Activated CD4-positive, alpha-beta T cell treated with anti-CD3 and anti-CD28 coated beads for 24 hours (primary cell): ENCODE measurements at places on chromosomes 11 and 22.
A peak's percentile ranks its signal among the peaks of the same experiment; 100 is the strongest.

DNA sequence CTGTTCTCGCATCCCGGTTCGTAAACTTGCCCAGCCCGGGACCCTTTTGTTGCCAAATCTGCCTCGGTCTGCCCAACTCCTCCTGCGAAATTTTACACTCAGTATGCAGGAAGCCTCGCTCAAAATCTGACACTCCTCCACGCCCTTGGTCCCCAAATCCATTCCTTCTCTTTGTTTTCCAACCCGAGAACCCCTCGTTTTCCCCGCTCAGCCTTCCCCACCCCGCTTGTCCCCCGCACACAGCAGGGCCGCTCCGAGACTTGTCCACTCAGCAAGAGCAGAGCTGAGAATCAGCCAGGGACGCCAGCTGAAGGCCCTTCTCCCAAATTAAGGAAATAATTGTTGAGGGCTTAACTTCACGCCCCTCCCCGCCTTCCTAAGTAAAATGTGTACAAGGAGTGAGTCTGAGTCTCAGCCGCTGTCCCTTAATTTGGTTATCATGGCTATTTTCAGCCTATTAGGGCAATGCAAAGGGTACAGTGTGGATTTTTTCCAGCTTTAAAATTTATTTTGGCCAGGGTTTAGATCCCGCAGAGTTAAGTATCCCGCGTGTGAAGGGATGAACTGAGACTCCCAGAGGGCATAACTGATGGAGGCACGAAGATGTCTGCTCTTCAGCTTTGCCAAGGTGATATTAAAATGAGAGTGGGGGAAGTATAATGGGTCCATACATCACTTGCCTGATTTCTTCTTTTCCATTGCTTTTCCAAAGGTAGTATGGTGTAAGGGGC is 581 bp upstream of the FBXO3 start:
- no peak for DNase-seq

DNA sequence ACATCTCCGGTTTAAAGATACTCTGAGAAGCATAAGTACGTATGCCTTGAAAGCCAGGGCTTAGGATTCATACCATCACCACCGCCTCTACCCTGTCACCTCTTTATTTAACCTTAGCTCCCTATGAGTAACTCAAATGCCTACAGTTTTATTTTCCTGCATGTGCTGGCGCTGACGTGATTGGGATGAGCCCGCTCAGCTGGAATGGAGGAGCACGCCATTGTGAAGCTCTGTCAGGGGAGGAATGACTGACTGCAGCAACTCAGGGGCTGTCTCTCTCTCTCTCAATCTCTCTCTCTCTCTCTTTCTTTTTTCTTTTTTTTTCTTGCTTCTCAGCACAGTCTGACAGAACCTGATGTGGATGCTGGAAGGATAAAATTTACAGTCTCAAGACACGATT is 12.4 kb downstream of the CAVIN3 start:
- DNase-seq: no peak

DNA sequence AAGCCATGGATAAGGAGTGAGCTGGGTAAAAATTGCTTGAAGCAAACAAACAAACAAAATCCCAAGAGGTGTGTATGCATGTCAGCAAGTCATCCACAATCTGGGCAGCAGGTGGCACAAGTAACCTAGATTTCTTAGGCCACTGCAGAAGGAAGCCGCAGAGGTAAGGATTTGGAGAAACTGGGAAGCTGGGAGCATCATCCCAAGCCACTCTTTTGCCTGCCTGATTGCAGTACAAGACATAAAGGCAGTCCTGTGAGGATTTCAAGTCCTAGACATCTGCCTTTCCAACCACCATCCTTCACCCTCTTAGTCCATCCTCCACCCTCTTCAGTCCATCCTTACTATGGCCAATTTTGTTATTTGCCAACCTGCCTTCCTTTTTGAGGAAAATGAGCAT is 67.2 kb upstream of the BMAL1 start:
- no peak for DNase-seq

DNA sequence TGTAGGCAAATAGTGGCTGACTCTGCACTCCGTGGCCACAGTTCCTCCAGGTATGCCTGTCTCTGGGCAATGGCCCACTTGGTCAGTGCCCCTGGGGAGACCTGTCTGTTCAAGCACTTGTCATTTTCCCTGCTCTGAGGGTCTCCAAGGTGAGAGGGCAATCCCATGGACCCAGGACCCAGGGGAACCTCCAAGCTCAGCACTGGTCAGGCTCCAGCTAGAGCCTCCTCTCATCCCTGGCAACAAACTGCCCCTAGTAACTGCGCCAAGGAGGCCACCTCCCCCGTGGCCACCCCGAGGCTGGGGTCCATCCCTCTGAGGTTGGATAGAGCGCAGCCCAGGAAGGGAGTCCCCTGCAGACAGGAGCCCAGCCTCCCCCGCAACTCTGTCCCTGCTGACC is 713 bp upstream of the ANKK1 start:
- DNase-seq: no peak

DNA sequence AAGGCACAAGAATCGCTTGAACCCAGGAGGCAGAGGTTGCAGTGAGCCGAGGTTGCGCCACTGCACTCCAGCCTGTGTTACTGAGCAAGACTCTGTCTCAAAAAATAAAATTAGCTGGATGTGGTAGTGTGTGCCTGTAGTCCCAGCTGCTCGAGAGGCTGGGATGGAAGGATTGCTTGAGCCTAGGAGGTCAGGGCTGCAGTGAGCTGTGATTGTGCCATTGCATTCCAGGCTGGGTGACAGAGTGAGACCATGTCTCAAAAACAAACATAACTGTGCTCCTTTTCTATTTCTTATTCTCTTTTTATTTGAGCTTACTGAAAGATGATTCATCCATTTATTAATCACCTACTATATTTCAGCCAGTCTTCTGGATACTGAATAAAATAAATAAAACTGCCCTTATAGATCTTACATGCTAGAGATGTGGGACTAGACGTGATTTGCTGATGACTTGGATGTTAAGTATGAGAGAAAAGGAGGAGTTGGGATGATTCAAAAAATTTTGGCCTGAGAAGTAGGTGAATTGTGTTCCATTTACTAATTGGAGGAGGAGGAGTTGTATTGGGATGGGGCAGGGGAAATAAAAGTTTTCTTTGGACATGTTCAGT is 18.0 kb downstream of the PAAF1 start:
- DNase-seq: no peak

GRCh38 chr22:25067851-25068421 is 115.4 kb downstream of the KIAA1671 start:
- peak; percentile 51 for DNase-seq

DNA sequence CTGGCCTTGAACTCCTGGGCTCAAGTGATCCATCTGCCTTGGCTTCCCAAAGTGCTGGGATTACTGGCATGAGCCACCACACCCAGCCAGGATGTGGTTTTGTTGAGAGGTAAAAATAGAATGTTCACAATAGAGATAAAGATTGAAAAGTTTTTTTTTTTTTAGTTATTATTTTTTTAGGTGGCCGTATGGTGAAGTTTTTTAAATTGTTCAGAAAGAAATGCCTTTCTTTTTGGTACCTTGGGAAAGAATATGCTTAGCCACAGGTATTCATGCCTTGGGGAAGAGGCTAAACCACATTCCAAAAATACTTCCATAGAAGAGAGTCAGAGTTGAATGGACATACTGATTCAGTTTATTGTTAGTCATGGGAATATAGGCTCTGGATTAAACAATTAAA is 143.4 kb downstream of the C11orf91 start:
- DNase-seq: no peak
